ENCODE measurements at places on chromosomes 6 and 20. TPM values are rescaled to one million over a fixed set of nuclear protein-coding genes. Genes with fewer than 3 reads are reported as not detected.

Gene ATP6V1G2
- 0.64 TPM for total RNA-seq

Gene ACTR5
- total RNA-seq = 11.0 TPM

Gene EYA4
- total RNA-seq = 9.6 TPM

Gene DNMT3B
- 4.0 TPM for total RNA-seq

Gene FLRT3
- total RNA-seq = 2.2 TPM

Gene HLA-E
- 60.3 TPM for total RNA-seq

Gene EDN1
- total RNA-seq = 45.7 TPM

Gene IL17F
- total RNA-seq = not detected

Gene AKAP12
- 169 TPM for total RNA-seq

Gene SLC4A11
- total RNA-seq = 7.5 TPM

Gene PTCHD4
- total RNA-seq = not detected

Gene DEFB132
- not detected for total RNA-seq

Gene POPDC3
- total RNA-seq = 26.4 TPM

Gene ABHD12
- total RNA-seq = 83.3 TPM

Gene CPXM1
- total RNA-seq = not detected

Gene RIPPLY2
- 0.46 TPM for total RNA-seq

Gene TAGAP
- not detected for total RNA-seq

Gene THBS2
- not detected for total RNA-seq

Gene KIAA1755
- 0.08 TPM for total RNA-seq

Gene SLC17A2
- total RNA-seq = not detected

Gene WFDC5
- total RNA-seq = not detected

Gene SULF2
- 23.4 TPM for total RNA-seq

Gene TFAP2B
- total RNA-seq = not detected

Gene SRXN1
- total RNA-seq = 269 TPM

Gene GPLD1
- total RNA-seq = 1.3 TPM

Gene LRRN4
- not detected for total RNA-seq

Gene BCLAF1
- 72.4 TPM for total RNA-seq

Gene TOX2
- total RNA-seq = 11.2 TPM
